Stimulated activated CD8-positive, alpha-beta memory T cell treated with anti-CD3 and anti-CD28 coated beads, Interleukin-7, amount 100 ng/mL, for 1 hour (primary cell): ENCODE measurements at places on chromosomes 5 and 9.
A peak's percentile ranks its signal among the peaks of the same experiment; 100 is the strongest.

- DNase-seq, result no peak
These were observed 12.0 kb downstream of the PCDHAC2 start for GRCh38 chr5:140978260-140978659.

- DNase-seq, result no peak
These were observed 97.0 kb downstream of the MACIR start for GRCh38 chr5:103355579-103355978.

- DNase-seq, result no peak
These were observed 25.0 kb downstream of the SH3PXD2B start for GRCh38 chr5:172429201-172429940.

DNA sequence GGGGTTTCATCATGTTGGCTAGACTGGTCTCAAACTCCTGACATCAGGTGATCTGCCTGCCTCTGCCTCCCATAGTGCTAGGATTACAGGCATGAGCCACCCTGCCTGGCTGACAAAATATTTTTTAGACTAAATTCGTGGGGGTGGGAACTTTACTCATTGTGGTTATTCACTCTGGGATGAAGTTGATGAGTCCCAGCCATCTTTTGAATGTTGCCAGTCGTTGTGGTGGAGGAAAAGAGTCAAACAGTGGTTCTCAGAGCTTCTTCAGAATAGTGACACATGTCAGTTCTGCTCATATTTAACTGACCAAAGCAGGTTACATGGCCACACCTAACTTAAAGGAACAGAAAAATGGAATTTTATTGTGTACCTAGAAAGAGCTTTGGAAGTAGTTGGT is 6.9 kb downstream of the SREK1 start:
- DNase-seq, result no peak

DNA sequence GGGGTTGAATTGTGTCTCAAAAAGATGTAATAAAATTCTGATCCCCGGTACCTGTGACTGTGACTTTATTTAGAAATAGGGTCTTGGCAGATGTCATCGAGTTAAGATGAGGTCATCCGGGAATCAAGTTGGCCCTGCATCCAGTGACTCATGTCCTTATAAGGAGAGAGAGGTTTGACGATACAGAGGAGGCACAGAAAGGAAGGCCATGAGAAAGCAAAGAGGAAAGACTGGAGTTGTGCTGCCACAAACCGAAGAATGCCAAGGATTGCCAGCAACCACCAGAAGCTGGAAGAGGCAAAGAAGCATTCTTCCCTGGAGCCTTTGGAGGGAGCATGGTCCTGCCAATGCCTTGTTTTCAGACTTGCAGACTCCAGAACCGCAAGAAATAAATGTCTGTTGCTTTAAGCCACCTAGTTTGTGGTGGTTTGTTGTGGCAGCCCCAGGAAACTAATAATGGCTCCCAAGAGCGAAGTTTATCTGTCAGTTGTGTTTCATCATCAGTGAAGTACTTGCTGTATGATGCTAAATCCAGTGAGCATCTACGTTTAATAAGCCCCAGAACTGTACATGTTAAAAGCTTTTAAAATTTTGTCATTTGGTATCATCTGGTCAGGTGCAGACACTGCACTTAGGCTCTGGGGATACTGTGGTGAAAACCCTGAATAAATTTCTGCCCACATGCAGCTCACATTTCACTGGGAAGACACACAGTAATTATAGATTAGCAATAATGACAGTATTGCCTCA is 114.8 kb downstream of the TLE4 start:
- no peak for DNase-seq

GRCh38 chr9:83544002-83544698 is 5.9 kb upstream of the FRMD3 start:
- no peak for DNase-seq

DNA sequence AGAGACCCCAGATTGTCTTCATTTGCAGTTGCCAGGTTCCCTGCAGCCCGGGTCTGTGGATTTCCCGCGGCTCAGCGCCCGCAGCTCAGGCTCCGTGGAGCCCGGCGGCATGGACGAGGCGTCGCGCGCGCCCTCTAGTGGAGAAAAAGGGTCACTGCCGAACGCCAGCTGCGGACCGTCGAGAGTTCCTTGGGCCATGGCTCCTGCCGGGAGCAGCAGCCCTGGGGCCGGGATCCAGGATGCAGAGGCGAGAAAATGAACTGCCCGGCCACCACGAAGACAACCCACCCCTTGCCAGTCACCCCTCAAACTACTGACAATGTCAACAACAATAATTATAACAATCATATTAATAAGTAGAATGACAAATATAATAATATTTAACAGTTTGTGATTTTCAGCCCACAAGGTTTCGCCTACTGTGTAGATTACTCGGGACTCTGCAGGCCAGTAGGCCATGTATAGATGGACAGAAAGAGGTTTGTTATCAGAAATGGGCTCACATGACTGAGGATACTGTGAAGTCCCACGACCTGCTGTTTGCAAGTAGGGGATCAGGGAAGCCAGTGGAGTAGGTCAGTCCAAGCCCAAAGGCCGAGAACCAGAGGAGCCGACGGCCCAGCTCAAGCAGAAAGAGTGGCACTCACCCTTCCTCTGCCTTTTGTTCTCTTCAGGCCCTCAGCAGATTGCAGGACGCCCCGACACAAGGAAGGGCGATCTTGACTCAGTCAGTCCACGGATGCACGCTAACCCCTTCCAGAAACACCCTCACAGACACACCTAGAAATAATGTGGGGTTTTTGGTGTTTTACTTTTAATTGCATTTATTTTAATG is 43.1 kb downstream of the BOD1 start:
- peak; percentile 42 for DNase-seq
